T-helper 1 cell treated with Interleukin-12 subunit alpha and Interleukin-12 subunit beta and Interleukin-4 antibody, amounts not matched to agents 30 ng/mL and 1 ng/mL, for 36 hours (primary cell): ENCODE measurements at places on chromosomes 6 and 20. TPM values are rescaled to one million over a fixed set of nuclear protein-coding genes. Genes with fewer than 3 reads are reported as not detected.

Gene SESN1
- 19.0 and 20.0 TPM in 2 replicates for total RNA-seq

Gene GLP1R
- total RNA-seq: not detected in 2 replicates

Gene HRH3
- not detected in 2 replicates for total RNA-seq

Gene TRIM40
- total RNA-seq: not detected in 2 replicates

Gene UBE2C
- 132 and 140 TPM in 2 replicates for total RNA-seq

Gene CDH4
- not detected in 2 replicates for total RNA-seq

Gene CCN5
- not detected in 2 replicates for total RNA-seq

Gene LTB
- total RNA-seq: 2,430 and 2,468 TPM in 2 replicates

Gene SMOC2
- not detected in 2 replicates for total RNA-seq
